ENCODE measurements at places on chromosomes 12 and 14. TPM values are rescaled to one million over a fixed set of nuclear protein-coding genes. Genes with fewer than 3 reads are reported as not detected.

- DNase-seq, result no peak
Observed at GRCh38 chr14:45633220-45633984, 380.4 kb upstream of the MIS18BP1 start.

IFT43 gene
- total RNA-seq, result 30.4 TPM

TAS2R42 gene
- not detected for total RNA-seq

GRCh38 chr14:105093431-105094192 is 28.4 kb upstream of the GPR132 start:
- DNase-seq, result peak; percentile 83

- DNase-seq, result no peak
Observed at GRCh38 chr12:121139286-121139685, 6.6 kb downstream of the P2RX7 start.

ANKRD33 gene
- not detected for total RNA-seq

RTL1 gene
- not detected for total RNA-seq

- DNase-seq, result no peak
Observed at GRCh38 chr12:97292588-97292987, 170.0 kb upstream of the RMST start.

- DNase-seq, result no peak
Observed at GRCh38 chr14:93943930-93944329, 16.8 kb downstream of the FAM181A start.

GRCh38 chr12:128942960-128943477 is 89.7 kb downstream of the GLT1D1 start:
- DNase-seq, result no peak

ZFHX2 gene
- 0.60 TPM for total RNA-seq

DNA sequence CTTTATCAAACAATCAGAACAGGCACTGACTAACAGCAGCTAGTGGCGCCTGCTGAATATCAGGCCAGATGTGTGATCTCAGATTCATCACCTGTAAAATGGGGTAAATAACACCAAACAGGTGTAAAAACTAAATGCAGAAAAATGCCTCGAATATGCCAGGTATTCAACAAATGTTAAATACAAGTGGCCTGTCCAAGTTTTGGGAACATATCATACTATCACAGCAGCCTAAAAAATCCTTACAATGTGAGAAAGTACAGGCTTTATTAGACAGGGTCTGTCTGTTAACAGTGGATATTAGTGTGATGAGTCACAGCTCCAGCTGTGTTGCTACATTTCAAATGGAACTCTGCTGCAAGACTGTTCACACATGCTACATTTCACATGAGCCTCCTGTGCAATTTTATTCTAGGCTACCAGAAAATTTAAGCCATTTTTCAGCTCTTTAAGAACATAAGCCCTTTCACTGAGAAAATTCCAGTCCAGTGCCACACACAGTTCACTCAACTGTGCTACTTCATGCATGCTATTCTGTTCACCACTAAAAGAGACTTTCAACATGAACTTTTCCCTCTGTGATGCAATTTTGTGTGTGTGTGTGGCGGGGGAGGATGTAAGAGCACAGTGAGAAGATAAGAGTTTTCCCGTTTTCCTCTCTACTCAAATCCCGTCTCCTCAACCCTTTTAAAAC is 56.7 kb downstream of the MSRB3 start:
- DNase-seq, result no peak

- no peak for DNase-seq
Observed at GRCh38 chr12:72267974-72268373, 4.2 kb upstream of the TRHDE start.

- no peak for DNase-seq
Observed at GRCh38 chr12:46219132-46219876, 49.5 kb downstream of the SLC38A1 start.

CLEC6A gene
- total RNA-seq, result not detected

NKX2-1 gene
- not detected for total RNA-seq

DNA sequence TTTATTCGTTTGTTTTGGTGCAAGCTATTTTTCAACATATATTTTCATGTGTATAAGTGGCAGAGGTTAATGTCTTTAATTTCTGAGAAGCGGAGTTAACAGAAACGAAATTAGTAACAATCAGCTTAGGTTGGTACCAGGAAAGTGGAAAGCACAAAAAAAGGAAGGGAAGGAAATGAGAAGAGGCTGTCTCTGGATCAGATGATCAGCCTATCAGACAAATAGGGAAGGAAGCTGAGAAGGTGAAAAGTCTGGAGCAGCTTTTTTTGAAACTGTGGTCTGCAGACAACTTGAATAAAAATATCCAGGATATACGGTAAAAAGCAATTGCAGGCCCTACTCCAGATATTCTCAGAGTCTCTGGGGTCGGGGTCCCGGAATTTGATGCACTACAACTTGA is 265.0 kb downstream of the SSPN start:
- DNase-seq, result no peak

Measured in Right ventricle myocardium inferior (tissue), 1 donor.